ENCODE measurements at places on chromosomes 3 and 15.

- no peak for DNase-seq
Measured at GRCh38 chr3:182565916-182566796, 227.1 kb upstream of the ATP11B start.

- no peak for DNase-seq
Measured at GRCh38 chr15:60183366-60183765, 179.3 kb downstream of the FOXB1 start.

- no peak for DNase-seq
Measured at GRCh38 chr15:68594533-68595259, 15.9 kb downstream of the CORO2B start.

GRCh38 chr3:14587740-14588360 lies 47.7 kb upstream of the GRIP2 start:
- DNase-seq: no peak

DNA sequence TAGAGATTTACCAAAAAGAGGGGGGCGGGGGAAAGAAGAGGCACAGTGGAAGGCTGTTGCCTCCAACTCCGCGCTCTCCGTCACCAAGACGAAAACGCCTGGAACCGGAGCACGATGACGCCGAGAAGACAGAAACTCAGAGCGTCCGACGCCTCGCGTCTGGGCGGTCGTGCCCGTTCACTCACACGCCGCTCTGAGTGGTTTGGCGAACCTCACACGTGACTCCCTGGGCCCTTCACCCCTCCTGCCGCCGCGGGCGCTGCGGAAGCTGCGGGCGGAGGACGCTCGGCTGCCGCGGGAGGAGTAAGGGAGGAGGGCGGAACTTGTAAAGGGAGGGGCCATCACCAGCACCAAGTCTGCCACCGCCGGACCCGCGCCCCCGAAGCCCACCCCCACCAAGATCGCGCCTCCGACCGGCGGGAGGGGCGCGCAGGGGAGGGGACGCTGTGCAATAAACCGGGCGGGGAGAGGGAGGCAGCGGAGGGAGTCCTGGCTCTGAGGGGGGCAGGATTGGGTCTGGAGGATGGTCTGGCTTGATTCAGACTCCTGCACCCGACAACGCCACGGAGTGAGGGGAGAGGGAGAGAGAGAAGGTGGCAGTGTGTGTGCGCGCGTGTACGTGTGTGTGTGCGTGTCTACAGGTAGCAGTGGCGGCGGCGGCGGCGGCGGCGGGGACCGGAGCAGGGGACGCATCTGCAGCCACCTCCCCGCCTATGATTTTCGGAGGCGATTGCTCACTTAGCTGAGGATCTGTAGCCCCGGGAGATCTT lies 1.9 kb upstream of the NLGN1 start:
- peak; percentile 93 for DNase-seq

GRCh38 chr3:46407970-46408369 lies 911 bp downstream of the CCRL2 start:
- DNase-seq: no peak

DNA sequence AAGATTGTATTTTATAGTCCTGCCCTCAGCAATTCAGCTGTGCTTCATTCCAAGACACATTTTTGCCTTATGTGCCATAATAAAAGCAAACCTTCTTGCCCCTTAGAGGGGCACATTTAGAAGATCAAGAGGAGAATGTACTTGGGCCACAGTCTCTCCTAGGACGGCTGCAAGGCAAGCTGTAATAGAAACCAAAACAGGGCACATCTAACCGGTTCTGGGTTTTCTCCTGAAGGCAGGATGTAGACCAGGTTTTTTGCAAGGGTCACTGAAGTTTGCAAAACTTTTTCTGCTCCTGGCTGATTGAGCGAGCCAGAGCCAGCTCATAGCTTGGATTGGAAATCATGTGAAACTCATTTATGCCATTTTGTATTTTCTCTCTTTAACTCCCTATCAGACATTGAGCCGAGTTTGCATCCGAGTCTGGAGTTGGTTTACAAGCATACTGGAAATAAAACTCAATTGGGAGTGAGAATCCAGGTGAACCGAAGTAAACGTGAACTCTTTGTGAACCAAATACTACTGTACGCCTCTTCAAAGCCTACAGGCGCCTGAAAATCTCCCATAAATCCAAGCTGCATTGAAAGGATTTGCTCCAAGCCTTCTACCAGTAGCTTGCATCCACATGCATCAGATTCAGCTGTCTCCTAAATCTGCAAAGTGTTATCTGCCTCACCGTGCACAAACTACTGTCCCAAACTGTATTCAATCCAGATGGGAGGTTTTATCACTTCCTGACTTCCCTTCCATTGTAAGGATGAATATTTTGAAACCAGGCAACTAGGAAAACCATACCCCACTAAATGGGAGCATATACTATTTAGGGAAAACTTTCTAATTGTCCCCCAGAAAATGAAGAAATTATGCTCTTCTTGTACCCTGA lies 60.9 kb upstream of the TSC22D2 start:
- DNase-seq: no peak

- DNase-seq: no peak
Measured at GRCh38 chr3:51637941-51638471, 33.0 kb upstream of the TEX264 start.

- DNase-seq: no peak
Measured at GRCh38 chr3:146249921-146250320, 984 bp downstream of the PLSCR4 start.

DNA sequence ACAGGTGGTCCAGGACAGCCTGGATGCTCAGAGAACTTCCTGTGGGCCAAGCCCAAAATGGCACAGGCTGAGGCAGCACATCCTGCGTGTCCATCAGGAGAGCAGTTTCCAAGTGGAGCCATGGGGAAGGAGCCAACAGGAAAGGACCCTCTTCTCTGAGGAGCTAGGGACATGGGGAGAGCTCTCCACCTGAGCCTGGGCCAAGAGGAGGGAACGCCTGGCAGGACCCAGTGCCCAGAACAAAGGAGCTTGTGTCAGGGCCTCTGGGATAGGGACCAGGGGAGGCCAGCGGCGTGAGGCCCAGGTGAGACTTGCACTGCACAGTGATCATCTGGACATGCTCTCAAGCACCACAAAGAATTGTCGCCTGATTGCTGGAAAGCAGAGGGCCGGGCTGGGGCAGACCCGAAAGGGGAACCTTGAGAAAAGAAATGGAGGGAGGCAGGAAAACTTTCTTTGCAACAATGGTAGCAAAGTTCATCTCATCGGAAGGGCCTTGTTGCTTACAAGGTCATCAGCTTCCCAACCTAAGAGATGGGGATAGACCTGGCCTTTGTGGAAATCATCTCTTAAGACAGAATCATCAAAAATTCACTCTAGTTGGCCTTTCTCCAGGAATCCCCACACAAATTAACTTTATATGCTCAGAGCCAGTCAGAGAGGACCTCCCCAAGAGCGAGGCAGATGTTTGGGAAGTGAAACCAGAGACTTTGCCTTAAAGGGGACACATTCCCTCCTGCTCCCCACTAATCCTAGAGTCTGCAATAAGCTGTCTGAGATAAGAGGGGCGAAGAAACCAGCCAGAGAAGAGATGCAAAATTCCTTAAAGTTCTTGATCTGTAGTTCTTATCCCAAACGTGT lies 47.7 kb upstream of the HES1 start:
- no peak for DNase-seq

GRCh38 chr3:149235599-149236424 lies 14.2 kb upstream of the CP start:
- DNase-seq: no peak

DNA sequence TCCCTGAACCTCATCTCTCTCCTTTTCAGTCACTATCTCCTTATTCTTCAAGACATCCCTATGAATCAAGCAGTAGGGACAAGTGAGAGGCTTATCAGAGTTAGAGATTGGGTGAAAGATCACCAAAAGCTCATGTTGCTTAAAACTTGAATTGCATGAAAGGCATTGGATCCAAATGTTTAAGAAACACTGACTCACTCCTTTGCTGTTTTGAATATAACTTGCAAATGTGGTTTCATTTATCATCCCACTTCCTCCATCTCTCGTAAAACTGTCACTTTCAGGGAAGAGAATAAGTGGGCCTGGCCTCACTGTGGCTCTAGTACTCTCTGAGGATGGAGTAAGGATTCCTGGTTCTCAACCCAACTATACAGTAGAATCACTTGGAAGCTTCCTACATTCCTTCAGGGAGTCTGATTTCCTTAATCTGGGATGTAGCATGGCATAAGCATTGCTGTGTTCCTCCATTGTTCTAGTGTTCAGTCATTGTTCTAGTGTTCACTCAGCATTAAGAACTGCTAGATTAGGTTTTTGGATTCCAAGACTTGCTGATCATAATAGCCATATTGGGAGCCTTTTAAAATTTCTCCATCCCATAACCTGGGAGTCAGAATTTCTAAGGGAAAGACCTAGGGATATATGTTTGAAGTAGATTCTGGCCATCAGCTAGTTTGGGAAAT lies 171.8 kb downstream of the TMEM108 start:
- DNase-seq: no peak

DNA sequence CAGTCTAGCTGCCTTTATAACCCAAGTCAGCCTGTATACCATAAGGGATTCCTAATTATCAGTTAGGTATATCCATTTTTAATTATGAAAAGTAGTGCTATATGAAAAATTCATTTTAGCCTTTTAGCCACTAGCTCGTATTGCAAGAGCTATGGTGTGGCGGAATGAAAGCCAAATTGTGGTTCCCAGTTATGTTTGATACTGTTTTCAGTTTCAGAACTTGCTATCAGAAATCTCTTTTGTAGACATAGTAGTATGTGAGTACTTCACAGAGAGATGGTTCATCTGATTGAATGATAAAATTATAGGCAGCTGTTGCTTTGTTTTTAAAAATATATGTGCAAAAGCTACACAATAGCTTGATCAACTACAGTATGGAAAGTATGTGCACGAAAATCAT lies 134.6 kb downstream of the SLC25A26 start:
- no peak for DNase-seq

DNA sequence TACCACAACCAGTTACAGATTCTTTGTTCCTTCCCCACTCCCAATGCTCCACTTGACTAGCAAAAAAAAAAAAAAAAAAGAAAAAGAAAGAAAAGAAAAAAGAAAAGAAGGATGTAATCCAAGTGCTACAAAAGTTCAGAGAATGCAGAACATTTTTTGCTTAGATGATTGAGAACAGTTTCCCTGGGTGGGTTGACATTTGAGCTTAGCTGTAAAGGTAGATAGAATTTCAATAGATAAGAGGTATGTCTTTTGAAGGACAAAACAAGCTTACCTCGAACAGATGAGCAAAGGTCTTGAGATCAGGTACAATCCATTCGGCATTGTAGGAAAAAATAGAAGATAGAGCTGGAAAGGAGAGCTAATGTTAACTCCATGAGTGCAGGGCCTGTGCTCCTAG lies 344.6 kb upstream of the NECTIN3 start:
- DNase-seq: no peak

Measured in retina (tissue), 1 donor.